ENCODE measurements at places on chromosomes 7 and 10.
A peak's percentile ranks its signal among the peaks of the same experiment; 100 is the strongest.

DNA sequence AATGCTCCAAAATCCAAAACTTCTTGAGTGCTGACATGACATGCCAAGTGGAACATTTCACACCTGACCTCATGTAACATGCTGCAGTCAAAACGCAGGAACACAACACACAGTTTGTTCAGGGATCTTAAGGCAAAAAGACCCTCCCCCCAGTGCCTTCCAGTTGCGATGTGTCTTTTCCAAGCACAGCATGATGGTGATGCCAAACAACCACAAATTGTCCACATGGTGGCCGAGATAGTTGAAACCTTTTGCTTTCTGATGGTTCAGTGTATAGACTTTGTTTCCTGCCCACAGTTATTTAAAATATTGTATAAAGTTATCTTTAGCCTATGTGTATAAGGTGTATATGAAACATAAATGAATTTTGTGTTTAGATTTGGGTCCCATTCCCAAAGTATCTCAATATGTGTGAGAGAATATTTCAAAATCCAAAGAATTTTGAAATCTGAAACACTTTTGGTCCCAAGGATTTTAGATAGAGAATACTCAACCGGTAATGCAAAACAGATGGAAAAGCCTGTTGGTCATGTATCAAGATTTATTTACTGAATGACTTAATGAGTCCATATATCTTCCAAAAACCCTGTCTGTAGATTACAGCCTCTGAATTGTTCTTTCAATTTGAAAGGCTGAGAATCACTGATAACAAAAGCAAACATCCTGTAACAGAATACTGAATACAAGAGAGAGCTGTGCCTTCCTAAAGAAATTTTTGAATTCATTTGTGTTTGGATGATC lies 93.4 kb upstream of the OIT3 start:
- no peaks in the 10 kb centered on the region for H3K36me3 ChIP-seq
- H3K27me3 ChIP-seq = no peaks in the 10 kb centered on the region
- H3K4me3 ChIP-seq = no peak overlapping the region
- no peak for DNase-seq

- H3K4me3 ChIP-seq = peak overlapping the region; percentile 90
- DNase-seq = no peak
- H3K27ac ChIP-seq = no peak overlapping the region
- peaks cover 24% of the 10 kb centered on the region for H3K4me1 ChIP-seq
Measured at GRCh38 chr7:143265017-143265693, 1.9 kb downstream of the GSTK1 start.

GRCh38 chr7:17915796-17916195 lies 24.5 kb downstream of the SNX13 start:
- H3K27ac ChIP-seq = no peak overlapping the region
- no peak overlapping the region for H3K4me3 ChIP-seq
- H3K27me3 ChIP-seq = no peaks in the 10 kb centered on the region
- H3K36me3 ChIP-seq = no peaks in the 10 kb centered on the region
- DNase-seq = no peak

DNA sequence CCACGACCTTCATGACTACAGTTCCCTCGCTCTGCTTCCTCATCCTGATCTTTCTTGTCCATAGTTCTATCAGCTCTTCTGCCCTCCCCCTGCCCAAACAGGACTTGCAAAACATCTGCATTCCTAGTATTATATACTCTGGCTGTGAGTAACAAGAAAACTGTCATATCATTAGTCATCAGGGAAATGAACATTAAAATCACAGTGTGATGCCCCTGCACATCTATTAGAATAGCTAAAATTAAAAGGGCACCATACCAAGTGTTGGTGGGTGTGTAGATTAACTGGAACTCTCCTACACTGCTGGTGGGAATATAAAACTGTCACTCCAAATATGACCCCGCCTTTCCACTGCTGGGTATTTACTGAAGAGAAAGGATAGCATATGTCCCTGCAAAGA lies 141.8 kb downstream of the C7orf25 start:
- no peak overlapping the region for H3K4me3 ChIP-seq
- H3K4me1 ChIP-seq = no peaks in the 10 kb centered on the region
- no peaks in the 10 kb centered on the region for H3K27me3 ChIP-seq
- H3K27ac ChIP-seq = no peak overlapping the region

DNA sequence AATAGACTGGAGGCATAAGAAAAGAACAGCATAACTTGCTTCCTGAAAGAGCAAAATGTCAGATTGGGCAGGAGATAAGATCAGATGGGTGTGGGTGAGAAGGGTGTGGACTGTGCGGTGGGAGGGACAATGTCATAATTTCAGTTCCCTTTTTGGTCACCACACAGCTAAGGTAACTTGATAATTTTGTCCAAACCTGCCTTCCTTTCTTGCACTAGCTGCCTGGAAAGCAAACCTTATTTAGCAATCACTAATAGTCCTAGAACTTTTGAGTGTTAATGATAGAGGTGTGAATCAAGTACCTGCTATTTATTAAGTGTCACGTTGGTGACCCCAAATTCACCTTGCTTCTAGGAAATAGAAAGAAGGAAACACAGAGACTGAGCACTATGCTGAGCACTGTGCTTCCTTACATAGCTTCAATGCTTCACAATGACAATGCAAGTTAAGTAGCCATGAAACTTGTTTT lies 72.4 kb upstream of the SP4 start:
- DNase-seq = no peak
- H3K4me3 ChIP-seq = no peak overlapping the region
- no peaks in the 10 kb centered on the region for H3K36me3 ChIP-seq
- no peak overlapping the region for H3K27ac ChIP-seq
- H3K4me1 ChIP-seq = no peaks in the 10 kb centered on the region

- no peaks in the 10 kb centered on the region for H3K27me3 ChIP-seq
- peak; percentile 83 for DNase-seq
- H3K36me3 ChIP-seq = no peaks in the 10 kb centered on the region
- no peak overlapping the region for H3K4me3 ChIP-seq
- peaks cover 54% of the 10 kb centered on the region for H3K4me1 ChIP-seq
Measured at GRCh38 chr10:110502851-110503301, 5.2 kb downstream of the DUSP5 start.

- H3K4me1 ChIP-seq = peaks cover 9% of the 10 kb centered on the region
- H3K27ac ChIP-seq = no peak overlapping the region
- no peak for DNase-seq
Measured at GRCh38 chr7:134480730-134481129, 21.8 kb upstream of the AKR1B1 start.

- H3K36me3 ChIP-seq = no peaks in the 10 kb centered on the region
- no peak overlapping the region for H3K4me3 ChIP-seq
- DNase-seq = no peak
- no peaks in the 10 kb centered on the region for H3K27me3 ChIP-seq
- no peaks in the 10 kb centered on the region for H3K4me1 ChIP-seq
- H3K27ac ChIP-seq = no peak overlapping the region
Measured at GRCh38 chr7:84533182-84533581, 338.6 kb upstream of the SEMA3A start.

GRCh38 chr7:101589976-101590662 lies 39.0 kb downstream of the MYL10 start:
- no peaks in the 10 kb centered on the region for H3K36me3 ChIP-seq
- H3K27me3 ChIP-seq = no peaks in the 10 kb centered on the region
- DNase-seq = peak; percentile 4
- H3K4me1 ChIP-seq = no peaks in the 10 kb centered on the region
- H3K4me3 ChIP-seq = no peak overlapping the region

- H3K27ac ChIP-seq = peak overlapping the region; percentile 89
- H3K27me3 ChIP-seq = no peaks in the 10 kb centered on the region
- no peak for DNase-seq
- H3K4me3 ChIP-seq = no peak overlapping the region
Measured at GRCh38 chr10:102624751-102625645, 19.3 kb upstream of the TRIM8 start.

- no peak overlapping the region for H3K4me3 ChIP-seq
- peaks cover 15% of the 10 kb centered on the region for H3K4me1 ChIP-seq
- no peaks in the 10 kb centered on the region for H3K36me3 ChIP-seq
- DNase-seq = peak; percentile 39
- no peaks in the 10 kb centered on the region for H3K27me3 ChIP-seq
Measured at GRCh38 chr10:132452216-132452650, 55.2 kb downstream of the PWWP2B start.

DNA sequence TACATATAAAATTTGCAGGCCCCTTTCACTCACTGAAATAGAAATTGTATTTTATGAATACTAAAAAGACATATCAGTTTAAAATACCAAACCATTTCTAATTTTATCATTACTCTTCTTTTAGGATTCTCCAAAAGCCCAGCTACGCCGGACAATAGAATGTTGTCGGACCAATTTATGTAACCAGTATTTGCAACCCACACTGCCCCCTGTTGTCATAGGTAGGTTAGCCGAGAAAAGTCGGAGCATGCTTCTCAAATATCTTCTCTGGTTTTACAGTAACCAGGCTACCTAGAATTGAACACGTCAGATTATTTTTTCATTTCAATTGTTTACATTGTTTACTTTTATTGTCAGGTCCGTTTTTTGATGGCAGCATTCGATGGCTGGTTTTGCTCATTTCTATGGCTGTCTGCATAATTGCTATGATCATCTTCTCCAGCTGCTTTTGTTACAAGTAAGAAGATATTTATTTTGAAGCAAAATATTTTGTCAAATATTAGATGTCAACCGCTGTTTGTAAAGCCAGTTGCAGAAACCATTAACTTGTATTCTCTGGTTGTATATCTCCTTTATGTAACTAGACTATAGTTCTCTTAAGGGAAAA lies 57.6 kb downstream of the MMRN2 start:
- H3K4me3 ChIP-seq = no peak overlapping the region
- peak overlapping the region; percentile 64 for H3K27ac ChIP-seq
- peaks cover 32% of the 10 kb centered on the region for H3K4me1 ChIP-seq
- peaks cover 40% of the 10 kb centered on the region for H3K36me3 ChIP-seq

DNA sequence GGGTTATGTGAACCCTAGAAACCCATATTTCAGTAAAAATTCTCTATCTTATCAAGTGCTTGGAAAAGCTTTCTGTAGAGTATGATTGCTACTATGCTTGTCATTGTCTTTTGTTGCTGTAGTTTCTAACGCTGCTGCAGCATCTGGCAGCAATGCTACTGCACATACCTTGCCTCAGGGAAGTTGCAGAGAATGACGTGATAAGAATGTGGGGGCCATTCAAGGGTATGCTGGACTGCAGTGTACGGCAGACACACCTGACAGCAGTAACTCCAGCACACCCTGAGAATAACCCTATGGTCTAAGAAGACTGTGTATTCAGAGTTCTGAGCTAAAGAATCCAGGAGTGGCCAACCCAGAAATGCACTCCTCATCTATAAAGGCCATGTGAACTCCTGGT lies 20.5 kb downstream of the TRIM4 start:
- H3K27ac ChIP-seq = no peak overlapping the region
- no peaks in the 10 kb centered on the region for H3K4me1 ChIP-seq
- peaks cover 59% of the 10 kb centered on the region for H3K36me3 ChIP-seq
- H3K4me3 ChIP-seq = no peak overlapping the region

- peaks cover 12% of the 10 kb centered on the region for H3K4me1 ChIP-seq
- peak overlapping the region; percentile 29 for H3K27ac ChIP-seq
- DNase-seq = no peak
- H3K36me3 ChIP-seq = no peaks in the 10 kb centered on the region
Measured at GRCh38 chr10:102743078-102743587, 615 bp upstream of the WBP1L start.

DNA sequence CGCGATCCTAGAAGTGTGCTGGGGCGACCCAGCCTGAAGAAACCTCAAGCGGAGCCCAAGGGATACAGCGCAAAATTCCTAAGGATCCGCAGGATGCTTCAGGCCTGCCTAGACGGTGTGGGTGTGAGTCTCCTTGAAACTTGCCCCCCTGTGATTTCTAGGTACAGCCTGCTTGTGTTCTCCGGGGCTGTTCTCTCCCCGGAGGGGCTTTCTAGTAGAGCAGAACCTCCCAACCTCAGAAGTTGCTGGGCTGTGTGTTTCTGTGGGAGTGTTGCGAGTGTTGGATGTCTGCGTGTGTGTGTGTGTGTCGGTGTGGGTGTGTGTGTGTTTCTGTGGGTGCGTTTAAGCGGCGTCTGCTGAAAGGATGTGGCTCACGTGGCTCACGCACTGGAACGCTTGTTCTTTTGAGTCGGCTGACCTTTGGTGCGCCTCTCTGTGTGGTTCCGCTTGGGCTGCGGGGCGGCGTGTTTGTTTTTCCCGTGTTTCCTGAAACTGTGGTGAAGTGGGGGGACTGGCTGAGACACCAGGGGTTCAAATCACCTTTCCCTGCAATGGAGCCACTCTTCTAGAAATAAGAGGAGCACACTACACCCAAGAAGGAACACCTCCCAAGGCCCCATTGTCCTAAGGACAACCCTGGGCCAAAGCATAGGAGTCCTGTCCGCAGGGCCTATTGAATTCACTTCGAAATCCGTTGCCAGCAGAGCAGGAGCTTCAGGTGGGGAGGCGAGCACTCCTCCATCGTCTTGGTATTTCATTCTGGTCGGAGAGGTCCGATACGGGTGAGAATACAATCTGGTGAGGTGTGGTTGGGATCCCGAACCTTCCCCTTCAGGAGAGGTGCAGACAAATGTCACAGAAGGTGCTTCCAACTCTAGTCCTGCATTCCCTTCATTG lies 25.1 kb upstream of the ZNF273 start:
- peak overlapping the region; percentile 37 for H3K4me3 ChIP-seq
- no peaks in the 10 kb centered on the region for H3K27me3 ChIP-seq
- no peaks in the 10 kb centered on the region for H3K36me3 ChIP-seq
- no peak for DNase-seq
- H3K27ac ChIP-seq = no peak overlapping the region

GRCh38 chr7:128055637-128056036 lies 24.4 kb upstream of the LRRC4 start:
- no peaks in the 10 kb centered on the region for H3K4me1 ChIP-seq
- H3K36me3 ChIP-seq = no peaks in the 10 kb centered on the region
- H3K27ac ChIP-seq = no peak overlapping the region

- H3K4me3 ChIP-seq = no peak overlapping the region
- peaks cover 14% of the 10 kb centered on the region for H3K4me1 ChIP-seq
- no peaks in the 10 kb centered on the region for H3K36me3 ChIP-seq
- H3K27me3 ChIP-seq = no peaks in the 10 kb centered on the region
- H3K27ac ChIP-seq = no peak overlapping the region
- no peak for DNase-seq
Measured at GRCh38 chr7:106979551-106980357, 64.8 kb upstream of the PRKAR2B start.

GRCh38 chr10:42933448-42934340 lies 143.2 kb upstream of the RET start:
- H3K4me1 ChIP-seq = no peaks in the 10 kb centered on the region
- DNase-seq = peak; percentile 48
- peak overlapping the region; percentile 28 for H3K4me3 ChIP-seq
- no peaks in the 10 kb centered on the region for H3K36me3 ChIP-seq
- H3K27me3 ChIP-seq = peaks cover 38% of the 10 kb centered on the region

GRCh38 chr10:130999376-131000202 lies 311.9 kb downstream of the TCERG1L start:
- H3K27ac ChIP-seq = no peak overlapping the region
- H3K4me1 ChIP-seq = no peaks in the 10 kb centered on the region
- H3K36me3 ChIP-seq = no peaks in the 10 kb centered on the region
- H3K27me3 ChIP-seq = peaks cover 27% of the 10 kb centered on the region
- DNase-seq = no peak

- no peak for DNase-seq
- H3K27ac ChIP-seq = no peak overlapping the region
- no peaks in the 10 kb centered on the region for H3K27me3 ChIP-seq
- H3K4me1 ChIP-seq = no peaks in the 10 kb centered on the region
Measured at GRCh38 chr7:16841681-16842080, 36.9 kb upstream of the AGR2 start.

- DNase-seq = no peak
- no peaks in the 10 kb centered on the region for H3K36me3 ChIP-seq
- no peak overlapping the region for H3K27ac ChIP-seq
- no peak overlapping the region for H3K4me3 ChIP-seq
- H3K4me1 ChIP-seq = no peaks in the 10 kb centered on the region
Measured at GRCh38 chr10:45398595-45398994, 24.6 kb downstream of the ALOX5 start.
